ENCODE measurements at places on chromosomes 5 and 9.

DNA sequence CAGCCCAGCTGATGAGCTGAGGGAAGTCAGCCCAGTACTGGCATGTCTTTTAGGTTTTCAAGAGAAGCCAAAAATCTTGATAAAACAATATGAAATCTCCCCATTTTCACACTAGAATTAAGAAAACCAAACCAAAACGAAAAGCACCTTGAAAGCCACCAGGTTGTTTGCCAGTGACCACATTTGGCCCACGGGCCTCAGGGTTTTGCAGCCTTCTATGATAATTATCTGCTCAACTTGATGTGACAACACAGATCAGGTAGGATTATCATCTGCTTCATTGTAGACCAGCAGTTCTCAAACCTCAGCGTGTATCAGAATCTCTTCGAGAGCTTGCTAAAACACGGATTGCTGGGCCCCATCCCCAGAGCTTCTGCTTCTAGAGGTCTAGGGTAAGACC lies 101.4 kb downstream of the GALNT10 start:
- DNase-seq, result no peak

DNA sequence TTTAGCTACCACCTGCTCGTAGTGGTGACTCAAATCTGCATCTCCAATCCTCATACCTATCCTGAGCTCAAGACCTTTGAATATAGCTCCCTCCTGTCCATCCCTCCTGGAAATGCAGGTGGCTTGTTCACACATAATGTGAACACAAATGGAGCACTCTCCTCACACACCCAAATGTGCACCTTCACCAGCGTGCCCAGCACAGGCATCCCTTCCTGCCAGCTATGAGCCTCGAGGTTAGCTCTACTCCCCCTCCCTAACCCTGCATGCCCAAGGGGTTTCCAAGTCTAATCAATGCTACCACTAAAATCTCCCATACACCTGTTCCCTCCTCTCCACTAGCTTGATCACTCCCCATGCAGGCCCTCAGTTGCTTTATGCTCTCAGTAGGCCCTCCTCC lies 2.2 kb upstream of the TGFBI start:
- no peak for DNase-seq

- no peak for DNase-seq
Measured at GRCh38 chr5:37831821-37832534, 7.9 kb downstream of the GDNF start.

GRCh38 chr9:23754551-23754950 lies 71.5 kb downstream of the ELAVL2 start:
- DNase-seq, result no peak

GRCh38 chr5:53399926-53400697 lies 80.3 kb upstream of the FST start:
- DNase-seq, result no peak
